Activated CD8-positive, alpha-beta memory T cell treated with anti-CD3 and anti-CD28 coated beads, Interleukin-2, amount 10 ng/mL, durations not matched to agents 7 days and 5 days (primary cell): ENCODE measurements at places on chromosomes 3 and 15. TPM values are rescaled to one million over a fixed set of nuclear protein-coding genes. Genes with fewer than 3 reads are reported as not detected.

Gene KBTBD13
- not detected for total RNA-seq

Gene DIS3L
- total RNA-seq: 20.7 TPM

Gene CCDC54
- total RNA-seq: not detected

Gene CDV3
- 193 TPM for total RNA-seq

Gene PIERCE2
- total RNA-seq: not detected

Gene ISLR
- not detected for total RNA-seq

Gene SERPINI1
- total RNA-seq: 2.6 TPM

Gene IL17RD
- 0.02 TPM for total RNA-seq

Gene SI
- not detected for total RNA-seq

Gene ADPRH
- total RNA-seq: 19.3 TPM

Gene ZNF662
- total RNA-seq: not detected

DNA sequence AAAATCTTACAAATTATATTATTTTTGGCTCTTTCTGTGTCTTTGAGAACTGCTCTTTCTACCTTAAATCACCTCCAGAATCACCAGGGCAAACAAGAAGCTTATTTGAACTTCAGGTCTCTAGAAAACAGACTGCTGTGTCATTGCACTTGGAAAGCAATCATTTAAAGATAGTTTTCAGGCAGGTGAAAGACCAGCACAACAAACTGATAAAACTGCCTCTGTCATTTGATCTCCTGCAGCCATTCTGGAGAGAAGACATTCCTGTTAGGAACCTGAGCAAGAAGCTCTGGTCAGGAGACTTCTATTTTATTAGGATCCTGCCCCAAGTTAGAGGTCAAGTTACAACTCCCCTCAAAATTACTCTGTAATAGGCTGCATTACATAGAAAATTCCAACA, 50.7 kb upstream of the AP4E1 start:
- peaks cover 9% of the 10 kb centered on the region for H3K27me3 ChIP-seq
- H3K27ac ChIP-seq: no peak overlapping the region
- no peaks in the 10 kb centered on the region for H3K4me1 ChIP-seq

- no peaks in the 10 kb centered on the region for H3K36me3 ChIP-seq
- H3K4me1 ChIP-seq: no peaks in the 10 kb centered on the region
- DNase-seq: no peak
- H3K27ac ChIP-seq: no peak overlapping the region
Measured at GRCh38 chr3:144770281-144770680, 798.7 kb downstream of the DIPK2A start.

DNA sequence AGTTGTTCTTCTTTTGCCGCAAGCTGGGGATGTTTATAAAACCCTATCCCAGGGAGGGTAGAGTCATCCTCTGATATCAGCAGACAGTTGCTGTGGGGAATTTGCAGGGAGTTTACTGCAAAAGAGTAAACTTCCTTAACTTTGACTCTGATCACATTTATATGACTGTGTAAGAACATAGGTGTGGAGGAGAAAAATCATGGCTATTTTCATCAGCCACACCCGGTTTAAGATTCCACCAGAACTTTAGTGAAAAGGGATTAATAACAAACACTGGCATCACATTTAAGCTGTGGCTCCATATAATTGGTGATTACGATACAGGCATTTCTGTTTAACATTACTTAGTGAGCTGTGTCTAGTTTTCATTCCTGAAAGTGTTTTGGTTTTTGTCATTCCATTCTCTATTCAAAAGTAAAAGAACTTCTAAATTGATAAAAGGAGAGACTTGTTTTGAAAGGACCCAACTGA, 143.1 kb downstream of the MYLK start:
- no peak overlapping the region for H3K4me3 ChIP-seq
- H3K4me1 ChIP-seq: no peaks in the 10 kb centered on the region
- H3K36me3 ChIP-seq: no peaks in the 10 kb centered on the region

DNA sequence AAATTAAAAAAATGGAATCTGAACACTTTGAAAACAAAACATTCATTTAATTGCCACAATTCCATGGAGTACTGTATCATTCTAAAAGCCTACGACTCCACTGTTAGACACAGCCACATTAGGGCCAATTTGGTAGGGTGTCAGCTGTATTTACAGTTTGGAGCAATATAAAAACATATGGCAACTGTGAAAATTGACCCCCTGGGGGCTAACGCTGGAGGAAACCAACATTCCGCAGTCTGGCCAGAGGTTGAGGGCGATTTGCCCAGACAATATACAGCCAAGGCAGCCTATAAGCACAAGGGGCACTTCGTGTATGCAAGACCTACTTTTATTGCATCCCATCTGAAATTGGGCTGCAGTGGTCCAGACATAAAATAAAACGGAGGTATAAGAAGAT, 476.5 kb upstream of the WNT5A start:
- H3K36me3 ChIP-seq: no peaks in the 10 kb centered on the region
- H3K27me3 ChIP-seq: no peaks in the 10 kb centered on the region
- H3K4me3 ChIP-seq: no peak overlapping the region
- peaks cover 10% of the 10 kb centered on the region for H3K4me1 ChIP-seq
- DNase-seq: no peak
- no peak overlapping the region for H3K27ac ChIP-seq

DNA sequence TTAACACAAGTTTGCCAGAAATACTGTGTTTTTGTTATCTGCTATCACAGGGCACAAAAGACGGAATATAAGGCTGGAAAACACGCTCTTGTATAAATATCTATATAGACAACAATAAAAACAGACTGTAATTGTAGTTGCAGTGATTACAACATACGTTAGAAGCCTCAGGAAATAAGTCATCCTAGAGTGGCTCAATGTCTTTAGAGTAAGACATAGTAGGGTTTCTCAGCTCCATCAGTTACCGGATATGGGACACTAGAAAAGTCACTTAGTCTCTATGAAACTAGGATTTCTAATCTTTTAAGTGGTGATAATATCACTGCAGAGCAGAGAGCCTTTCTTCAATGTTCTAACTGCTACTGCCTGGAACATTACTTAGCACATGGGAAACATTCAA, 208.8 kb downstream of the STAG1 start:
- H3K36me3 ChIP-seq: peaks cover 3% of the 10 kb centered on the region
- H3K4me1 ChIP-seq: peaks cover 6% of the 10 kb centered on the region
- no peaks in the 10 kb centered on the region for H3K27me3 ChIP-seq
- H3K27ac ChIP-seq: no peak overlapping the region
- DNase-seq: no peak
- no peak overlapping the region for H3K4me3 ChIP-seq

DNA sequence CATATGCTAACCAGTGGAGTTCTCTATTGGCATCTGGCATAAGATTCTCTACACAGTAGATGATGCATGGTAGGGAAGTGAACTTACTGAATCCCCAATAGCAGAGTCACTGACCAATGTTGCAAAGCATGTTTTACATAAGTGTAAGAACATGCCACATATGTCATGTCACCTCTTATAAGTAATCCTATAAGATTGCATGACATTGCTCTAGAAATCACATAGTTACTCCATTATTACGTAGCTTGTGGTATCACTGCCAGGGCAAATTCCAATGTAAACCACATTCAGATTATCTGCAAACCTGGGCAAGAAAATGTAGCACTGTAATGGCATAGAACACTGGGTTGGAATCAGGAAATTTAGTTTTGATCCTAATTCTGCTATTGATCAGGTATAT, 198.2 kb upstream of the UMPS start:
- H3K36me3 ChIP-seq: no peaks in the 10 kb centered on the region
- H3K27ac ChIP-seq: no peak overlapping the region
- DNase-seq: no peak
- no peaks in the 10 kb centered on the region for H3K4me1 ChIP-seq
- H3K4me3 ChIP-seq: no peak overlapping the region

- peak overlapping the region; percentile 97 for H3K27ac ChIP-seq
- no peak for DNase-seq
- H3K4me3 ChIP-seq: peak overlapping the region; percentile 97
- peaks cover 52% of the 10 kb centered on the region for H3K4me1 ChIP-seq
- peaks cover 51% of the 10 kb centered on the region for H3K36me3 ChIP-seq
Measured at GRCh38 chr15:92883876-92884435, 16.2 kb upstream of the CHD2 start.

- no peaks in the 10 kb centered on the region for H3K4me1 ChIP-seq
- H3K36me3 ChIP-seq: no peaks in the 10 kb centered on the region
- no peaks in the 10 kb centered on the region for H3K27me3 ChIP-seq
- DNase-seq: no peak
Measured at GRCh38 chr3:102802819-102803420, 368.1 kb downstream of the ZPLD1 start.

- H3K27me3 ChIP-seq: no peaks in the 10 kb centered on the region
- H3K4me3 ChIP-seq: no peak overlapping the region
- peak overlapping the region; percentile 58 for H3K27ac ChIP-seq
Measured at GRCh38 chr15:43143203-43143941, 10.0 kb downstream of the TMEM62 start.

GRCh38 chr15:72117486-72118016, 399 bp downstream of the MYO9A start:
- H3K27ac ChIP-seq: peak overlapping the region; percentile 89
- peaks cover 3% of the 10 kb centered on the region for H3K27me3 ChIP-seq
- peak overlapping the region; percentile 92 for H3K4me3 ChIP-seq

DNA sequence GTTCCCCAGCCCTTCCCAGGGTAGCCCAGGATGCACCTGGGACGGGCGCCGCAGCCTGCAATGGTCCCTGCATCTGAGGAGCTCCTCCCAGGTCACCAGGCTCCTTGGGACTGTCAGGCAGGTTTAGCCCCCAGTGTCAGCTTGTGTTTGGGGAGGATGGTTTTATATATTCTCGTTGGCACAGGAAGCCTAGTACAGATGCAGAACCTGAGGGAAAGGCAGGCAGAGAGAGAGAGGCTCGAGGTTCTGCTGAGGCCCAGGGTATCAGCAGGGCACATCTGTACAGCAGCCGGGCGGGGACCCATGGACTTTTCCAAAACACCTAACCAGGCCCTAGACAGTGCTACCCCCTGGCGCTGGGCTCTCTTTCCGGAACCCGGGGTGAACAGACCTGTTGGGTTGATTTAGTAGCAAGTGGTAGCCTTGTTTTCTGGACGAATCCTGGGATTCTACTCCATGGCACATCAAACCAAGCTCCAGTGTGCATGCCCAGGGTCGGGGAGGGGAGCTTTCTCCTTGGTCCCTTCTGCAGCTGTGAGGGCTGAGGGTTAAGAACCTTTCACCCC, 8.6 kb downstream of the PAK6 start:
- no peak for DNase-seq
- peaks cover 6% of the 10 kb centered on the region for H3K4me1 ChIP-seq
- no peaks in the 10 kb centered on the region for H3K36me3 ChIP-seq
- H3K4me3 ChIP-seq: no peak overlapping the region

- no peak for DNase-seq
- no peaks in the 10 kb centered on the region for H3K27me3 ChIP-seq
- no peaks in the 10 kb centered on the region for H3K4me1 ChIP-seq
- no peak overlapping the region for H3K27ac ChIP-seq
- peaks cover 72% of the 10 kb centered on the region for H3K36me3 ChIP-seq
Measured at GRCh38 chr3:44455318-44455717, 22.2 kb downstream of the ZNF445 start.

DNA sequence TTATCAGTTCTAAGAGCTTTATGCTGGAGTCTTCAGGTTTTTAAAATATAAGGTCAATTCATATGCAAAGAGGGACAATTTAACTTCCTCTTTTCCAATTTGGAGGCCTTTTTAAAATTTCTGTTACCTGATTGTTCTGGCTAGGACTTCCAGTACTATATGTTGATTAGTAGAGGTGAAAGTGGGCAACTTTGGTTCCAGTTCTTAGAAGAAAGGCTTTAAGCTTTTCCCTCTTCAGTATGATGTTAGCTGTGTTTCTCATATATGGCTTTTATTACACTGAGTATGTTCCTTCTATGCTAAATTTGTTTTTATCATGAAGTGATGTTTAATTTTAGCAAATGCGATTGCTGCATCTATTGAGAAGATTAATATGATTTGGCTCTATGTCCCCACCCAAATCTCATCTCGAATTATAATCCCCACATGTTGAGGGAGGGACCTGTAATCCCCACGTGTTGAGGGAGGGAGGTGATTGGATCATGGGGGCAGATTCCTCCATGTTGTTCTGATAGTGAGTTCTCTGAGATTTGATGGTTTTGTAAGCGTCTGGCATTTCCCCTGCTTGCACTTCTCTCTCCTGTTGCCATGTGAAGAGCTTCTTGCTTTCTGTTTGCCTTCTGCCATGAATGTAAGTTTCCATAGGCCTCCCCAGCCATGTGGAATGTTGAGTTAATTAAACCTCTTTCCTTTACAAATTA, 33.8 kb downstream of the FAIM start:
- DNase-seq: no peak
- no peak overlapping the region for H3K4me3 ChIP-seq
- H3K4me1 ChIP-seq: no peaks in the 10 kb centered on the region
- no peaks in the 10 kb centered on the region for H3K27me3 ChIP-seq
- peaks cover 7% of the 10 kb centered on the region for H3K36me3 ChIP-seq

- H3K4me1 ChIP-seq: no peaks in the 10 kb centered on the region
- no peak overlapping the region for H3K4me3 ChIP-seq
- H3K27me3 ChIP-seq: no peaks in the 10 kb centered on the region
- DNase-seq: no peak
- no peaks in the 10 kb centered on the region for H3K36me3 ChIP-seq
Measured at GRCh38 chr3:61908382-61908781, 347.0 kb downstream of the PTPRG start.

- H3K4me3 ChIP-seq: no peak overlapping the region
- H3K36me3 ChIP-seq: no peaks in the 10 kb centered on the region
- no peaks in the 10 kb centered on the region for H3K4me1 ChIP-seq
- no peak for DNase-seq
Measured at GRCh38 chr3:25493786-25494185, 65.7 kb downstream of the RARB start.

- H3K4me1 ChIP-seq: no peaks in the 10 kb centered on the region
- no peaks in the 10 kb centered on the region for H3K36me3 ChIP-seq
- DNase-seq: no peak
- no peak overlapping the region for H3K4me3 ChIP-seq
- H3K27ac ChIP-seq: no peak overlapping the region
Measured at GRCh38 chr15:31090766-31091165, 10.8 kb downstream of the TRPM1 start.

GRCh38 chr15:63338170-63338569, 43.5 kb downstream of the CA12 start:
- no peaks in the 10 kb centered on the region for H3K36me3 ChIP-seq
- no peak for DNase-seq
- no peak overlapping the region for H3K27ac ChIP-seq
- peaks cover 6% of the 10 kb centered on the region for H3K27me3 ChIP-seq

DNA sequence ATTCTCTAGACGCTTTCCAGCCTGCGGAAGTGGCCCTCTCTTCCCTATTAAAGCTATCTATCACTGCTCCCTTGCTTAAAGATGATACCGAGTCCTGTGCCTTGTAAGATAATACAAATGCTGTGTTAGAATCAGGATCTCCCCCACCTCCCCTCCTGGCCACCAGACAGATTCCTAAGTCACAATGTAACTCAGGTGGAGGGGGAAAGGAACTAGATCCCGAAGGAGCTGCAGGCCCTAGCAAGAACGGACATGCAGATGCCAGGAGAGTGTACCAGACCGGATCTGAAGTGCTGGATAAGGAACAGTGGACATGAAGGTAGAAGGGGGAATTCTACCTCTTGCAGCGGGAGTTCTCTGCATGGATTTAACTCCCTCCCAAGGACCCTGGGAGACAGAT, 230.7 kb upstream of the LYSMD4 start:
- no peaks in the 10 kb centered on the region for H3K4me1 ChIP-seq
- no peaks in the 10 kb centered on the region for H3K36me3 ChIP-seq
- DNase-seq: peak; percentile 16
- peaks cover 10% of the 10 kb centered on the region for H3K27me3 ChIP-seq
- H3K4me3 ChIP-seq: no peak overlapping the region

- peaks cover 40% of the 10 kb centered on the region for H3K4me1 ChIP-seq
- DNase-seq: no peak
- peaks cover 4% of the 10 kb centered on the region for H3K36me3 ChIP-seq
- no peak overlapping the region for H3K27ac ChIP-seq
Measured at GRCh38 chr15:55827955-55828354, 85.0 kb upstream of the PRTG start.

GRCh38 chr15:77446840-77447390, 26.2 kb downstream of the HMG20A start:
- no peak for DNase-seq
- H3K4me3 ChIP-seq: no peak overlapping the region
- peaks cover 3% of the 10 kb centered on the region for H3K4me1 ChIP-seq
- no peaks in the 10 kb centered on the region for H3K27me3 ChIP-seq
- H3K27ac ChIP-seq: no peak overlapping the region
